ENCODE measurements at places on chromosomes 1 and 21. TPM values are rescaled to one million over a fixed set of nuclear protein-coding genes. Genes with fewer than 3 reads are reported as not detected.

GRCh38 chr1:156405670-156406069 lies 36.7 kb downstream of the RHBG start:
- DNase-seq: peak; percentile 40

The GABPB2 gene
- 8.3 TPM for total RNA-seq

- no peak for DNase-seq
Observed at GRCh38 chr1:167957710-167958109, 20.8 kb upstream of the MPC2 start.

DNA sequence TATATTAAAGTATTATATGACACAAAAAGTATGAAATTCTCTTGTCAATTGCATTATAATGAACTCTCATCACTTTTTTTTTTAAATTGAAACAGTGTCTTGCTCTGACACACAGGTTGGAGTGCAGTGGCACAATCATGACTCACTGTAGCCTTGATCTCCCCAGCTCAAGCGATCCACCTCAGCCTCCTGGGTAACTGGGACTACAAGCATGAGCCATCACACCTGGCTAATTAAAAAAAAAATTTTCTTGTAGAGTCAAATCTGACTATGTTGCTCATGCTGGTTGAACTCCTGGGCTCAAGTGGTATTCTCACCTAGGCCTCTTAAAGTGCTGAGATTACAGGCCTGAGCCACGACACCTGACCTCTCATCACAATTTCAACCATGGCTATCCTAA lies 259.3 kb downstream of the S1PR1 start:
- DNase-seq: no peak

The GJA8 gene
- total RNA-seq: not detected

The USH2A gene
- 1.9 TPM for total RNA-seq

The SELE gene
- 7.3 TPM for total RNA-seq

The RIIAD1 gene
- 1.5 TPM for total RNA-seq

- DNase-seq: no peak
Observed at GRCh38 chr1:15288173-15288926, 41.3 kb downstream of the FHAD1 start.

Data from cerebellum (tissue), 4 donors.